CD4-positive, alpha-beta T cell treated with Interferon alpha-2 for 1 hour (primary cell): ENCODE measurements at places on chromosomes 6 and 20.

- no peak for DNase-seq
These were observed 5.4 kb upstream of the SIRPB1 start for GRCh38 chr20:1625083-1625690.

DNA sequence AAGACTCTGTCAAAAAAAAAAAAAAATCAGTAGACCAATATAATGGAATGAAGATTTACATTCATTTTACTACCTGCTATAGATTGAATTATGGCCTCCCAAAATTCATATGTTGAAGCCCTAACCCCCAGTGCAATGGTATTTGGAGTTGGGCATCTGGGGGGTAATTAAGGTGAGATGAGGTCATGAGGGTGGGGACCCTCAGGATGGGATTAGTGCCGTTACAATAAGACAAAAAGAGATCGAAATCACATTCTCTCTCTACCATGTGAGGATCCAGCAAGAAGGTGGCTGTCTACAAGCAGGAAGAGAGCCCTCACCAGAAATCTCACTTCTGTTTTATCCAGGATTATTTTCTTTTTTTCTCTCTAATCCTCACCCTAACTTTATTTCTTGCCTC, 100.6 kb upstream of the LOC128125822 start:
- DNase-seq: no peak

GRCh38 chr6:157579467-157580031, 198.6 kb downstream of the ZDHHC14 start:
- no peak for DNase-seq

DNA sequence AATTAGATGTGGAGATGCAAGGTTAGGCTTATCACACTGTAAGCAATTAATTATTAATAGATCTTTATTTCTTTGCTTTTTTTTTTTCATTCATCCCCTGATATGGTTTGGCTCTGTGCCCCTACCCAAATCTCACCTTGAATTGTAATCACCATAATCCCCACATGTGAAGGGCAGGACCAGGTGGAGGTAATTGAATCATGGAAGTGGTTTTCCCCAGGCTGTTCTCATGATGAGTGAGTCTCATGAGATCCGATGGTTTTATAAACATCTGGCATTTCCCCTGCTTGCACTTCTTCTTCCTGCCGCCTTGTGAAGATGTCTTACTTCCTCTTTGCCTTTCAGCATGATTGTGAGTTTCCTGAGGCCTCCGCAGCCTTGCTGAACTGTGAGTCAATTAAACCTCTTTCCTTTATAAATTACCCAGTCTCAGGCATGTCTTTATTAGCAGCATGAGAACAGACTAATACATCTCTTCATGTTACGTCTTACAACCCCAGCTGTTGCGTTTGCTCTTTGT, 333.8 kb downstream of the CDH26 start:
- DNase-seq: no peak

DNA sequence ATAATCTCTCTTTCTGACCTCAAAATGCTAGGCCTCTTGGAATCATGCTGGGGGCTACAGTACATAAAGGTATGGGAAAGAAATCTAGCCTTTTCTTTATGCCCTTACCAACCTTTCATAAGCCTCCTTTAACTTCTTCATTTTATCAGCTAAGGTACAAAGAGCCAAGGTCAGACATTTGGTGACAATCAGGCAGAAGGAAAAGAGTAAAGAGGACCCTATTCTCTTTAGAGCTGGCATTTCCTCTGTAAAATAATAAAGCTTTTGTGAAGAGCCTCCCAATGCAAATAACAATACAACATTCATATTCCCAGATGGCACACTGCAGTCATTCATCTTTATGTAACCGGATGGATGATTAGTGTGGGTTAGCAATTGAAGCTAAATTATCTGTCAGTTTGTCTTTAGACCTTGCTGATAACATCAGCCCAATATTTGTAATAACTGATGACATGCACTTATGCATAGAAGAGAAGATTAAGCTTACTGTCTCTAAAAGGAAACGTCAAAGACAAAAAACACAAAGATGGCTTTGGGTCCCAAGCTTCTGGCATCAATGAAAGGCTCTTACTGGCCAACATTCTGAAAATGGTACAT, 163.1 kb downstream of the IBTK start:
- no peak for DNase-seq

DNA sequence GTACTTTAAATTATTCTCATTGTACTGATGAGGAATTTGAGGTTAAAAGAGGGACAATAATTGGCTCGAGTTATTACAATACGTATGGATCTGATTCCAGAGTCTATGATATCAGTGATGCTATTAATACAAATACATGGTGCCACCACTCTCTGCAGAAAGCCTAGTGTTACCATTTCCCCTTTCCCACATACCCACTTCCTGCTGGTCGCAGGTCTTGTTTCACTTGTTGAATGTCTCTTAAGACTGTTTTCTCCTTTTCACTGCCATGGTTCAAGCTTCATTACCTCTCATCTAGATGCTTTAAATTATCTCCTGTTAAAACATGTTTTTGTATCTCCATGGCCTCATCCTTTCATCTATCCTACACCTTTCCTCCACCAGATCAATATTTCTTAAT, 62.0 kb downstream of the FHL5 start:
- DNase-seq: no peak

- no peak for DNase-seq
These were observed 12.1 kb upstream of the NTSR1 start for GRCh38 chr20:62696434-62696957.

GRCh38 chr6:32116674-32117073, 7.5 kb upstream of the TNXB start:
- DNase-seq: no peak

GRCh38 chr6:117676577-117677218, 1.4 kb downstream of the NUS1 start:
- DNase-seq: no peak

GRCh38 chr6:14109411-14109826, 8.2 kb upstream of the CD83 start:
- no peak for DNase-seq
